ENCODE measurements at places on chromosomes 7 and 10. TPM values are rescaled to one million over a fixed set of nuclear protein-coding genes. Genes with fewer than 3 reads are reported as not detected.

ACHE gene
- total RNA-seq: 3.2 TPM

GRCh38 chr7:22109761-22110160 lies 164.1 kb upstream of the CDCA7L start:
- no peaks in the 10 kb centered on the region for H3K27me3 ChIP-seq
- no peaks in the 10 kb centered on the region for H3K36me3 ChIP-seq
- DNase-seq: no peak

- no peak overlapping the region for H3K4me3 ChIP-seq
- H3K4me1 ChIP-seq: no peaks in the 10 kb centered on the region
- DNase-seq: no peak
Measured at GRCh38 chr10:129440247-129440646, 26.8 kb upstream of the MGMT start.

DNA sequence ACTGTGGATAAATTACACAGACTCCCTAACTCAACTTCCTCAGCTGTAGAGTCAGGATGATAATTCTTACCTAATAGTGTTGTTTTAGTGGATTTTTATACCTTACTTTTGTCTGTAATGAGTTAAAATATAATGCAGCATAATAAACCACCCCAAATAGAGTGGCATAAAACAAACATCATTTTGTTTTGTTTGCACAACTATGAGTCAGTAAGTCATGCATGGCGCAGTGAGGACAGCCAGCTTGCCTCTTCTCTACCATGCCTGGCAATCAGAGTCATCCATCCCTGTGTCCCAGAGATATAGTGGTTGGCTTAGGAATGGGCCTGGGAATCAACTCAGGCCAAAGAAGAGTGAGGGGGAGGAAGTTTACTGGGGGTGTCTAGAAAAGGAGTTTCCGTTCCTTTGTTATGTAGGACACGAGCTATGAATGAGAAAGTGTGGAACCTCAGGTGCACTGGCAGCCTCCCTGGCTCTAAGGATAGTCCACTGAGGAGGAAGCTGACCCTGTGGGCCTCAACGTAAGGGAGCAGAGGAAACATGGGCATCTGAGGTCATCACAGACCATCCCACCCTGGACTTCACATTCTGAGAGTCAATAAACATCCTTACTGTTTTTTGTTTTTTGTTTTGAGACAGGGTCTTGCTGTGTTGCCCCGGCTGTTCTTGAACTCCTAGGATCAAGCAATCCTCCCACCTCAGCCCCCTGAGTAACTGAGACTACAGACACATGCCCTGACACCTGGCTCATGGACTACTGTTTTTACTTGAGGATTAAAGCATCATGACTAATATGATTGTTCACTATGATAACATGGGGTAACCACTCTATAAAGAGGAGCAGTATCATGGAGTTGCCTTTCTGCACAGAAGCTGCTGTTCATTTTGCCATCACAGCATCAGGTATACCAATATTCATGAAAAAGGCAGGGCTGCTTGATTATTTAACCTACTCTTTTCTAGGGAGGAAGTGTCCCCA lies 21.0 kb upstream of the GRB10 start:
- H3K4me3 ChIP-seq: no peak overlapping the region
- no peak overlapping the region for H3K27ac ChIP-seq
- H3K36me3 ChIP-seq: no peaks in the 10 kb centered on the region
- H3K4me1 ChIP-seq: no peaks in the 10 kb centered on the region
- H3K27me3 ChIP-seq: no peaks in the 10 kb centered on the region
- no peak for DNase-seq

PON3 gene
- 5.9 TPM for total RNA-seq

RBM28 gene
- total RNA-seq: 28.8 TPM

GRCh38 chr7:78567836-78568235 lies 769.3 kb downstream of the PHTF2 start:
- no peak overlapping the region for H3K4me3 ChIP-seq
- DNase-seq: no peak
- no peaks in the 10 kb centered on the region for H3K36me3 ChIP-seq
- H3K27ac ChIP-seq: no peak overlapping the region
- H3K27me3 ChIP-seq: no peaks in the 10 kb centered on the region

ASIC3 gene
- total RNA-seq: 2.3 TPM

GRCh38 chr10:51023636-51024035 lies 50.7 kb upstream of the PRKG1 start:
- no peak overlapping the region for H3K4me3 ChIP-seq
- no peak for DNase-seq
- no peaks in the 10 kb centered on the region for H3K27me3 ChIP-seq
- H3K36me3 ChIP-seq: no peaks in the 10 kb centered on the region
- H3K27ac ChIP-seq: no peak overlapping the region
- no peaks in the 10 kb centered on the region for H3K4me1 ChIP-seq

- peak overlapping the region; percentile 98 for H3K27ac ChIP-seq
- H3K27me3 ChIP-seq: no peaks in the 10 kb centered on the region
- peak overlapping the region; percentile 91 for H3K4me3 ChIP-seq
- no peaks in the 10 kb centered on the region for H3K36me3 ChIP-seq
- no peak for DNase-seq
Measured at GRCh38 chr10:91796331-91797047, 1.7 kb upstream of the TNKS2 start.

DNA sequence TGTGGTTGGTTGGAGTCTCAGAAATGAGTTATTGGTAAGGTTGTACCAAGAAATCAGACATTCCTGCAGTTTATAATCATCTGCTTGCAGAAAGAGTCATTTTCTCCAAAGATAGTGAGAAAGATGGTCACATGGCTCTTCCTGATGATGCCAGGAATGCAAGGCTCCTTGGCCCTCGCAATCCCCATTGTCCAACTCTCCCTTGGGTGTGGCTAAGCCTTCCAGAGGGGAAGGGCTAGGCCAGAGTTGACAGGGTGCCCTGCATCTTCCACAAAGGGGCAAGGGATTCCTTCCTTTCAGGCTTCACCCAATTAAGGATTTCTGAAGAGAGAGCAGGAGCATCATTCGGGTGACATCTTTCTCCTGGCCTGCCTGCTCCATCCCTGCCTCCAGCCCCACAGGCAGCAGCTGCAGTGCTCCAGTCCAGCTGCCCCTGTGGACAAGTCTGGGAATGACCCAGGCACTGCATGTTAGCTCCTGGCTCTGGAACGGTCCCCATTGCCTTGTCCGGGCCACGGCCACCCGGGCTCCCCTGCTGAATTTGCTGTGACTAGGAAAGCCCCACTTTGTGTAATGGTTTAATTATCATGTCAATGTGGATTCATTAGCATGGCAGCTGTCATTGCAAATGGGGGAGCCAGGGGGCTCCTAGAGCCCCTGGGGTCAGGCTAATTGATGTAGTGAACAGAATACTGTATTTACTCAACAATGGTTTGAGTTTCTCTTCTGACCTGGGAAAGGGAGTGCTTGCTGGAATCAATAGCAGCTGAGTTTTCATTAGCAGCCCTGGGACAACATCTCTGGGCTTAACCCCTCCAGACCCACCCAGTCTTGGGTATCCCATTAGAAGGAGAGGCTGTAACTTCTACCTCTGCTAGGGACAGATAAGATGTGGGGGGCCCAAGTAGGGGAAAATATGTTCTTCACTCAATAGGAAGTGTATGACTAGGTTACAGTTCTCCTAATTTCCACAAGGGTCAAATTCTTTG lies 112.6 kb upstream of the TBX20 start:
- H3K36me3 ChIP-seq: no peaks in the 10 kb centered on the region
- H3K4me1 ChIP-seq: no peaks in the 10 kb centered on the region
- H3K27me3 ChIP-seq: no peaks in the 10 kb centered on the region
- no peak overlapping the region for H3K4me3 ChIP-seq
- DNase-seq: no peak

NPTX2 gene
- 3.2 TPM for total RNA-seq

CREB5 gene
- total RNA-seq: 17.3 TPM

GRCh38 chr7:134693256-134693655 lies 46.6 kb downstream of the BPGM start:
- no peak for DNase-seq
- no peaks in the 10 kb centered on the region for H3K27me3 ChIP-seq
- no peaks in the 10 kb centered on the region for H3K36me3 ChIP-seq
- peak overlapping the region; percentile 62 for H3K27ac ChIP-seq
- H3K4me3 ChIP-seq: no peak overlapping the region

GRCh38 chr7:115478426-115478825 lies 552.1 kb downstream of the TFEC start:
- DNase-seq: no peak
- H3K27me3 ChIP-seq: peaks cover 22% of the 10 kb centered on the region
- no peak overlapping the region for H3K27ac ChIP-seq

GRCh38 chr7:105487579-105488571 lies 34.2 kb downstream of the PUS7 start:
- H3K4me1 ChIP-seq: no peaks in the 10 kb centered on the region
- no peaks in the 10 kb centered on the region for H3K36me3 ChIP-seq
- H3K27ac ChIP-seq: no peak overlapping the region
- no peaks in the 10 kb centered on the region for H3K27me3 ChIP-seq
- H3K4me3 ChIP-seq: no peak overlapping the region

DKK1 gene
- total RNA-seq: 142 TPM

- no peak for DNase-seq
- H3K27ac ChIP-seq: peak overlapping the region; percentile 21
- peak overlapping the region; percentile 34 for H3K4me3 ChIP-seq
- H3K27me3 ChIP-seq: no peaks in the 10 kb centered on the region
- H3K36me3 ChIP-seq: no peaks in the 10 kb centered on the region
Measured at GRCh38 chr7:121041516-121042148, 53.1 kb downstream of the CPED1 start.

- H3K27me3 ChIP-seq: no peaks in the 10 kb centered on the region
- no peaks in the 10 kb centered on the region for H3K36me3 ChIP-seq
- no peak overlapping the region for H3K27ac ChIP-seq
- no peak for DNase-seq
- H3K4me1 ChIP-seq: no peaks in the 10 kb centered on the region
Measured at GRCh38 chr7:69539531-69539930, 58.7 kb upstream of the AUTS2 start.

Measured in breast epithelium (tissue), 4 donors.